ENCODE measurements at places on chromosomes 11 and 22.

DNA sequence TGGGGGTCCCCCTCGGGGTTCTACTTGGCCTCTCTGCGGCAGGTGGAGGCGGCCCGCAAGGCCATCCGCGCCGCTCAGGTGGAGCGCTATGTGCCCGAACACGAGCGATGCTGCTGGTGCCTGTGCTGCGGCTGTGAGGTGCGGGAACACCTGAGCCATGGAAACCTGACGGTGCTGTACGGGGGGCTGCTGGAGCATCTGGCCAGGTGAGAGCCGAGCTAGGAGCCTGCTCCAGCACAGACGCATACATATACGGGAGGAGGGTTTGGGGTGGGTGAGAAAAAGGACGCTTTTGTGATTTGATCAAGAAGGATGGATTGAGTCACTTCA lies 415 bp downstream of the CENATAC start:
- no peak for DNase-seq

GRCh38 chr11:117319214-117319840 lies 3.3 kb upstream of the BACE1 start:
- peak; percentile 25 for DNase-seq

DNA sequence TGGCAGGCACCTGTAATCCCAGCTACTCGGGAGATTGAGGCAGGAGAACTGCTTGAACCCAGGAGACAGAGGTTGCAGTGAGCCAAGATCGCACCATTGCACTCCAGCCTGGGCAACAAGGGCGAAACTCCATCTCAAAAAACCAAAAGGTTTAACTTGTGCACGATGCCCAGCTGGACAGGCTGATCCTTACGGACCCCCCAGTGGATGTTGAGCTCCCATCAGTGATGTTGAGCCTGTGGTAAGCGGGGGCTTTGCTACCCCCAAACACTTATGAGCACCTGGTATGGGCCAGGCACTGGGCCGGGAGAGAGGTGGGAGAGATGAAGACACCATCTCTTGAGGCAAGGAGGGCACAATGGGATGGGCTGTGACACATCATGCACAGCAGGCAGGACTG lies 7.4 kb upstream of the SERPIND1 start:
- DNase-seq, result no peak

DNA sequence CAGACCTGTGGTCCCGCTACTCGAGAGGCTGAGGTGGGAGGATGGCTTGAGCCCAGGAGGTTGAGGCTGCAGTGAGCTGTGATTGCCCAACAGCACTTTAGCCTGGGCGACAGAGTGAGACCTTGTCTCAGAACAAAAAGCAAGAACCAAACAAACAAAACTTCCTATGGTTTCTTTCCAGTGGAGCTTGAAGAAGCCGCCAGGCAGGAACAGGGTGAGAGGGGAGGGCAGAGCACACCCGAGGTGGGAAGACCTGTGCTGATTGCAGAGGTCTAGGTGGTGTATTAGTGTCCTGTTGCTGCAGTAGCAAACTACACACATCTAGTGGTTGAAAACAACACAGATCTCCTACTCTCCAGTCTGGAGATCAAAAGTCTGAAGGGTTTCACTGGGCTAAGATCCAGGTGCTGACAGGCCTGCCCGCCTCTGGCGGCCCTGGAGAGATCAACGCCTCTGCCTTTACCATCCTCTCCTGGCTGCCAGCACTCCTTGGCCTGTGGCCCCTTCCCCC lies 10.5 kb downstream of the ARHGEF17 start:
- DNase-seq, result peak; percentile 85

DNA sequence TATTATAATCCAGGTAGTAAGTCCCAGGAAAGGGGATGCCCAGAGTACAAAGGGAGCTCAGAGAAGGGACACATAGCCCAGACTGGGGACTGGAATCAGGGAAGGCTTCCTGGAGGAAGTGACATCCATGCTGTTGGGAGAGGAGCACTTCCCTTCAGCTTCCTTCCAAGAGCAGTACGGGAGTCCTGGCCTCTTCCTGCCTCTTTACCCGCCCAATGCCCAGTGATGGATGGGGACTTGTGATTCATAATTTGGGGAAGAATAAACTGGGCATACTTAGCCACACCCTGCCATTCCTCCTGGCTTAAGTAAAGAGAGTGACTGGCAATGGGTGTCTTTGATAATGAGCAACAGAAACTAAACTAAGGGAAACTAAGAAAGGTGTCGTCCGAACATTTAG lies 11.5 kb downstream of the C11orf91 start:
- DNase-seq, result no peak

DNA sequence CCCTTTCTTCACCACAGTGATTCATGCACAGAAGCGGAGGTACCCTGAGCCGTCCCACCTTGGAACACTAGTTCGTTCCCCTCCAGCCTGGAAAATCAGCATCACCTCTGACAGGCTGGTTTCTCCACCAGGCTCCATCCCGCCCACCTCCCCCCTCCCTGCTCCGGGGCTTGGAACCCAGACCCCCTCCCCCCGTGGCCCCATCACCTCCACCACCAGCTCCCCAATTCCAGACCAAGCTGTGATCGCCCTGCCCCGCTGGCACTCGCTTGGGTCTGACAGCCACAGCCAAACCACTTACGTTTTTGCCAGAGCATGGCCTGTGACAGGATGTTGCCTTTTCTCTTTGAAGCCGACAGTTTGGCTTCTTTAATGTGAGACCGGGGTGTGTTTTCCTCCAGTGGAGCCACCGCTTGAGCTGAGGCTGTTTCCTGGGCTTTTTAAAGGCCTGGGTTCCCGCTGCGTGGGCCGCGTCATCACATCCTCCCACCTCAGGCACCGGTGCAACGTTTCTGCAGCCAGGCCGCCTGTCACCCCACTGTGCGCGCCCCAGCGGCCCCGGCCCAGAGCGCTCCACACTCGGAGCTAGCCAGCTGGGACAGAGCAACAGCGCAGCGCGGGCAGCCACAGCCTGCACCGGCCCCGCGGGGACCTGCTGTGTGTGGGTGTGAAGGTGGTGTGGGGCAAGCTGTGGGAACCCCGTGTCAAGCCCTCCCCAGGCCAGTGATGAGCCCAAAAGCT lies at the start of gene POU2AF1:
Gene POU2AF1, minus strand, starts transcription at position 415 of the 741 bp plus-strand sequence. Its CDS starts 98 bp downstream, at position 317.
- DNase-seq, result no peak

DNA sequence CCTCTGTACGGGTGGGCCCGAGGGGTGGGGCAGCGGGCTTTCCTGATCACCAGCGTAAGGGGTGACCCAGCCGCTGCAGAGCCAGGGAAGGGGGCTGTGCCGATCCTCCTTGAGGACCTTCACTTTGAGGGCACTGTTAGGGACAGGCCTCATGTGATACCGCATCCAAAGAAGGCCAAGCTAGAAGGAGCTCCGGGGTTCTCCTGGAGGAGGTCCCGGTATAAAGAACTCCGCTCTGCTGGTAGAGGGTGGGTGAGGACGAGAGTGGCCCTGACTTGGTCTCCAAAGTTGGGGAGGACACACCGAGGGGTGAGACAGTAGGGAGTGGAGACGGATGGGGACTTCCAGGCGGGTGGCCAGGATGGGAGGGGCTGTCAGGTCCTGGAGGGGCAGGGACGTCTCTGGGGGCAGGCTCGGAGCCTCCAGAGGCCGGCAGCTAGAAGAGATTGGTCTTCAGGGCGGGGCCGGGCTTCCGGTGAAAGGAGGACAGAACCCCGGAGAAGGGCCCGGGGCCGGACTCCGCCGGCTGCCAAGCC lies 4.6 kb downstream of the PHOX2A start:
- DNase-seq, result no peak

- no peak for DNase-seq
Measured at GRCh38 chr11:20066783-20067156, 93.5 kb downstream of the DBX1 start.

DNA sequence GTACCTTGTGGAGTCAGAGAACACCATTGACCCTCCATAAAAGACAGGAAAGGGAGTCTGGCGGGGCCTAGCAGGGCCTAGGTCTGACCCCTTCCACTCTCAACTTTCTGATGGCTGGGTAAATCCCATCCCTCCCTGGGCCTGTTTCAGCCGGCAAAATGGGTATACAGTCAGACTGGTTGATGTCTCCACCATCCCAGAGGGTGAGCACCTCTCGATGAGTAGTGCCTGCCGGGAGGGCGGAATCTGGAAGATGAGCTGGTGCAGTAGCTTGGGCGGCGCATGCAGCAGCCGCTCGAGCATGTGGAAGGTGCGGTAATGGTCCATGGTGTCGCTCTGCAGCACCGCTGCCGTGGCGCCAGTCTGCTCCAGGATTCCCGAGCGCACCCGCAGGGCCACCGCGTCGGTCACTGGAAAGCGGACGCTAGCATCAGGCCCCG lies 528 bp downstream of the FIBP start:
- no peak for DNase-seq

- no peak for DNase-seq
Measured at GRCh38 chr11:18563090-18563730, 25.3 kb downstream of the UEVLD start.

DNA sequence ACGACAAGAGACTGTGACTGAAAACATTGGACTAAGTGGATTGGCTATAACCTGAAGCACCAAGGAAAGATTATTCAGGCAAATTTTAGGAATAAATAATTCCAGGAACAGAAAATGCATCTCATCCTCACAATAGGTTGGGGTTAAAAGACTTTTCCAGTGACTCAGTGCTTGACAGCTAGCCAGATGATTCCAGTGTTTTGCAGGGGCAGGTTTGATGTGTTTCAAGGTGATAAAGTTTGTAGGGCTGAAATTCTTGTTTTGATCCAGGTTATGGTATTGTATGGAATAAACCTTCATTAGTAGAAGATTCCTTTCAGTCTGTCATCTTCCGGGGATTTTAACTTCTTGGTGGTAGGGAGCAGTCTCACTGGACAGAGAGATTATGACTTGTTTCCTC lies 2.3 kb downstream of the EXT2 start:
- peak; percentile 32 for DNase-seq

GRCh38 chr11:124670732-124671131 lies 2.8 kb downstream of the SIAE start:
- DNase-seq, result no peak

DNA sequence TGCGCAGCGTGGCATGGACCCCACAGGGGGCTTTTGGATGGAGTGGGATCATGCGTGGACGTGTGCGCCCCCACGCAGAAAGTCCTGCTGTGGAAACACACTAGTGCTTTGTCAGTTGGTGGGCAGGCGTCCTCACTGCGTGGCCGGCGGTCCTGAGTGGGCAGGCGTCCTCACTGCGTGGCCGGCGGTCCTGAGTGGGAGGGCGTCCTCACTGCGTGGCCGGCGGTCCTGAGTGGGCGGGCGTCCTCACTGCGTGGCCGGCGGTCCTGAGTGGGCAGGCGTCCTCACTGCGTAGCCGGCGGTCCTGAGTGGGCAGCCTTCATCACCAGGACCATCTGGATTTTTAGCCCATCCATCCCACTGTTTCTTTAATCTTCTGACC lies 205.9 kb downstream of the TBC1D22A start:
- no peak for DNase-seq

DNA sequence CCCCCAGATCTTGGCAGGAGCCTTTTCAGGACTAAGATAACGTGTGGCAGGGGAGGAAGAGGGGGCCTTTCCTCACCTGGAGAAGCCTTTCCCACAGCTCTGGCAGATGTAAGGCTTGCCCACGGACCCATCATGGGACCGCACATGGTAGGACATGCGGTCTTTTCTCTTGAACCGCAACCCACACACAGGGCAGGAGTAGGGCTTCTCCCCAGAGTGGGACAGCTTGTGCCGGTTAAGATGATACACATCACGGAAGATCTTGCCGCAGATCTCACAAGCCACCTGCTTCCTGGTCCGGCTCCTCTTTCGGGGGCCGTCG lies 1.9 kb downstream of the PATZ1 start:
- DNase-seq, result no peak

DNA sequence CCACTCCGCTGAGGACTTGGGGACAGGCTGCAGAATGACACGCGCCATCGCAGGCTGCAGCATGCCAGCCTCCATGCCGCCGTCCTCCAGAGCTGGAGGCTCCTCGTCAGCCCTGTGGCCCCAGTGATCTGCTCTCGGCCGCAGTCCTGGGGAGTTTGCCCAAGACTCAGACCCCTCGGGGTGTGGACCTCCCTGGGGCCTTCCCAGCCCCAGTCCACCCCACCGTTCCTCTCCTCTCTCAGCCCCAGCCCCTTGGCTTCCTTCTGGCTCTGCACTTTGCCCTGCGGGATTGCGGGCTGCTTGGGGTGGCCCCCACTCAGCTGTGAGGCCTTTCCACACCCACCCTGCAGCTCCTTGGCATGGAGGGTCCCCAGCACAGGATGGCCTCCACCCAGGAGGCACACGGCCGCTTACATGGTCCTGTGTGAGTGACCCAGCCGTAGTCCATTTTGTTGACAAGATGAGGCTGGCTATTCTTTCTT lies 414.9 kb downstream of the TBC1D22A start:
- no peak for DNase-seq

GRCh38 chr11:65452806-65453490 lies 30.4 kb downstream of the NEAT1 start:
- DNase-seq, result peak; percentile 35

DNA sequence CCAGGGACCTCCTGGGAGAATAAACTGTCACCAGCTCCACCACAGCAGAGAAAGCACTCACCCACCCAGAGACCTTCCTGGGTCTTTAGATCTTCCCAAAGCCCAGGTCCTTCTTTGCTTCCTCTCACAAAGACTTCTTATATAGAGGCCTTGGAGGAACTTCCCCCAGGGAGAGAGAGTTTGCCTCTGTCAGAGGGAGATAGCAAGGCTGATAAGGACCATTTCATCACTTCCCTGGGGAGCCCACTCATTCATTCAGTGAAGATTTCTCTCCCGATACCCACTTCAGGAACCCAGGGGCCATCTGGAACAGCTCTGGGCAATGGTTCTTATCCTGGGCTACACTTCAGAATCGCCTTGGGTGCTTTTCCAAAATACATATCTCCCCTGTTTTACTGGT lies at the start of gene PRG2:
Gene PRG2, minus strand, starts transcription at position 116 of the 400 bp plus-strand sequence. CDS start 706 bp downstream, outside the sequence.
- DNase-seq, result no peak

DNA sequence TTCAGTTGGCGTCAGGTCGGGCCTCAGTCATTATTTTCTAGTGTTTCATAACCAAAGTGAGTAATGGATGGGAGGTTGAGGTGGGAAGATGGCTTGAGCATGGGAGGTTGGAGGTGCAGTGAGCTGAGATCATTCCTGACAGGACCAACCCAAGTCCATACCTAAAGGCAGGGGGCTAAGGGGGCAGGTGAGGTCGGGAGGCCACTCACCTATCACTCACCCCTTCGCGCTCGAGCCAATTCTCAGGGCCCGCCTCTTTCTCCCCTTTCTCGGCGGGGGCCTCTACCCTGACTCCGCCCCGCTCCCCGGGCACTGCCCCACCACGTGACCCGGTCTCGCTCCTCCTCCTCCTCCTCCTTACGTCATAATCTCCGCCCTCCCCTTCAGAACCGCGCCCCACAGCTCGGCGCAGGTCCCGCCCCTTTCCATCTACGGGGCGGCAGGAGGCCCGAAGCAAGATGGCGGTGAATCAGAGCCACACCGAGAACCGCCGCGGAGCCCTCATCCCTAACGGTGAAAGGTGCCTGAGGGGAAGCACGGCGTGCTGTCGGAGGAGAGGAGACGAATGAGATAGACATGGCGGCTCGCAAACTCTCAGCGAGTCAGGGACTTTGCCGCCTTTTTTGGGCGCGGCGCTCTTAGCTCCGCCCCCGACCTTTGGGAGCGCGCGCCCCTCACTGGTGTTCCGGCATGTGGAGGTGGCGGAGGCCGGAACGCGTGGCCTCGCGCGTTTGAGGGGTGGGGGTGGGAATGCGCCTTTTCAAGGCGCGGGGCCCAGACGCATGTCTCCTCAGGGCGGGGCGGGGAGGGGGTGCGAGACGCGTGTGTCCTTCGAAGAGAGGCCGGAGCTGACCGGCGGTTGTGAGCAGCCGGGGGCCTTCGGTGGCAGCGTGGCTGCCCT lies at the start of gene WBP2NL:
Gene WBP2NL, plus strand, starts transcription at position 428 of the 901 bp plus-strand sequence. Its CDS starts 31 bp downstream, at position 459.
- peak; percentile 62 for DNase-seq

Data from renal cortical epithelial cell (primary cell).